D341Med (cell line): ENCODE measurements at places on chromosomes 7 and 10.
A peak's percentile ranks its signal among the peaks of the same experiment; 100 is the strongest.

- DNase-seq, result no peak
Measured at GRCh38 chr10:69333205-69333604, 54.9 kb downstream of the HK1 start.

DNA sequence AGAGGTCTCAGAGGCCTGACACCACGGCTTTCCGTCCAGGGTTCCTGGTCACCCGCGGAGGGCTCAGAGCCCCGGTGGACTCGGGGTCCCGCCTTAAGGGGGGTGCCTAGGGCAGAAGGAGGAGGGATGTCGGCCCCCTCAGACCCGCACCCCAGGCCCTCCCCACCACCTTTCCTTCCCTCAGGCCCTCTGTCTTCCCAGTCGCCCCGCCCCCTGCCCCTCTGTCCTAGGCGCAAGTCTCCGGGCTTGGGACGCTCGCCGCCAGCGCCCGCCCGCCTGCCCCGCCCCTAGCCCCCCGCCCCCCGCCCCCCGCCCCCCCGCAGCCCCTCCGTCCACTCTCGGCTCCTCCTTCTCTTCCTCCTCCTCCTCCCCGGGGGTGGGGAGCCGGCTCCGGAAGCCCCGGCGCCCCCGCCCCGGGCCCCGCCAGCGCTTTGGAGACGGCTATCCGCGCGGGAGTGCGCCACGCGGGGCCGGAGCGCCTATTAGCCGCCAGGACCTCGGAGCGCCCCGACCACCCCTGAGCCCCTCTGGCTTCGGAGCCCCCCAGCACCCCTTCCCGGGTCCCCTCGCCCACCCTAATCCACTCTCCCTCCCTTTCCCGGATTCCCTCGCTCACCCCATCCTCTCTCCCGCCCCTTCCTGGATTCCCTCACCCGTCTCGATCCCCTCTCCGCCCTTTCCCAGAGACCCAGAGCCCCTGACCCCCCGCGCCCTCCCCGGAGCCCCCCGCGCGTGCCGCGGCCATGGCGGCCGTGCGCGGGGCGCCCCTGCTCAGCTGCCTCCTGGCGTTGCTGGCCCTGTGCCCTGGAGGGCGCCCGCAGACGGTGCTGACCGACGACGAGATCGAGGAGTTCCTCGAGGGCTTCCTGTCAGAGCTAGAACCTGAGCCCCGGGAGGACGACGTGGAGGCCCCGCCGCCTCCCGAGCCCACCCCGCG, at the start of gene AEBP1:
TSS of gene AEBP1 (plus strand) at position 423 of the 937 bp plus-strand sequence. CDS start at position 744, 321 bp downstream.
- peak; percentile 75 for DNase-seq

DNA sequence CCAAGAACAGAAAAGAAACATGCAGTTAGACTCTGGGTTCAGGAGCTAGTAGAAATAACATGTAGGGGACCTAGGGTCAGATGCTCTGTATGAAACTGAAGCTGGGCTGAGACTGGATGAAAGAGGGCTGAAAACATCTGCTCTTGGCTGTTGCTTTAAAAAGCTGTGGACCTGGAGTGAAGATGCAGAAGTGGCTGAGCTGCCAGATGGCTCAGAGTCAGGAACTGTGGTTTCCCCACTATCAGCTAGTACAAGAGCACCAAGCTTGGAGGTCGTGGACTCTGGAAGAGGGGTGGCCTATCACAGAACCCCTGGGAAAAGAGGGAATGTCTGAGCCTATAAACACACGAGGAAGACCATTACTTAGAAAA, 5.9 kb downstream of the ADK start:
- no peak for DNase-seq

DNA sequence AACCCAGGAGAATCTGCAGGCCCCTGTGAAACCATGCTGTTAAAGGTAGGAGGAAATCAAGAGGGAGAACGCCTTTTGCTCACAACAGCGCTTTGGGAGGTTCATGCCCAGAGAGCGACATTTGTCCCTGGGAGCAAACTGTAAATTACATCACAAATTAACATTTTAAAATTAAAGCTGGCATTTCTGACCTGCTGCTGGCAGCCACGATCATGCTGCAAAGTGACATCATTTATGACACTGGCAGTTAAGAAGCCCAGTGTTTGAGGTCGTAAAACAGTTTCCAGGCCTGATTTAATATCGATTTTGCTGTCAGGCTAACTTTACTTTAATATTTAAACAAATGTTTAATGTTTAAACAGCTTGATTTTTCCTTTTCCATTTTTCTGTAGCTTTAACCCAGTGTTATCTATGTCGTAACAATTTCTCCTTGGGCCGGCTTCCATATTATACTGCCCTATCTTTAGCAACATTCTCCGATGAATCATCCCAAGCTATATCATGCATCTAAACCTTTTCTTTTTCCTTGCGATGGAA, 86.5 kb upstream of the NPVF start:
- no peak for DNase-seq
